Right ventricle myocardium superior (tissue), 1 donor: ENCODE measurements at places on chromosomes 2 and 18.
A peak's percentile ranks its signal among the peaks of the same experiment; 100 is the strongest.

DNA sequence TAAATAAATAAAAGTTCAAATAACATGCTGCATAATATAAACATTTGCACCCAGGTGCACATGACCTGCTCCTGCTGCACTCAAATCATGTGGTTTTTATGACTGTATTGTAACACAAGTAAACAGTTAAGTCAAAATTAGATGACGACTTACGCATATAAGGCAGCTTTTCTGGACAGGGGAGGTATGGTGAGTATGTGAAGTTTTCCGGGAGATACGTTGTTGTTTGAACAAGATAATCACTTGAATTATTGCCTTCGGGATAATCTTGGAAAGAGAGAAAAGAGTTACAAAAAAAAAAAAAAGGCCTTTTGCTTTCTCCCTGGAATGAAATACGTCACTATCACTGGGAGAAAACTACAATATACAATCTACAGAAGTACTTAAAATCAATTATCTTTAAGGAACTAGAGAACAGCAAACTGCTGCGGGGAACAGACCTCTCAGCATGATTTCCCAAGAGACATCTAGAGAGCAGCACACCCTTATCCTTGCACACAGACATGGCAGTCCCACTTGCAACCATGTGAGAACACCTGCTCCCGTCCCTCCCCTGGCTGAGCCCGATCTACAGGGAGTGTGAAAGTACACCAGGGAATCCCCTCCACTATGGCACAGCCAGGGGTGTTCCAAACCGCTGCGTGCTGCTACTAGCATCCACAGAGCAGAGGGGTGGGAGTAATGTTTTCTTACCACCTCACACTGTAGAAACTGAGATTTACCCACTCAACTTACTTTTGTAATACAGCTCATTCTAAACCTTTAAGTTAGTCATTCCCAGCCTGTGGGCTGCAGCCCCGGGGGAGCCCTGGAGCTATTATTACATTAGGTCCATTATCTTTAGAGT is 26.3 kb downstream of the B4GALT6 start:
- no peak for DNase-seq

- no peak for DNase-seq
Observed at GRCh38 chr2:240912878-240913809, 7.0 kb downstream of the CROCC2 start.

DNA sequence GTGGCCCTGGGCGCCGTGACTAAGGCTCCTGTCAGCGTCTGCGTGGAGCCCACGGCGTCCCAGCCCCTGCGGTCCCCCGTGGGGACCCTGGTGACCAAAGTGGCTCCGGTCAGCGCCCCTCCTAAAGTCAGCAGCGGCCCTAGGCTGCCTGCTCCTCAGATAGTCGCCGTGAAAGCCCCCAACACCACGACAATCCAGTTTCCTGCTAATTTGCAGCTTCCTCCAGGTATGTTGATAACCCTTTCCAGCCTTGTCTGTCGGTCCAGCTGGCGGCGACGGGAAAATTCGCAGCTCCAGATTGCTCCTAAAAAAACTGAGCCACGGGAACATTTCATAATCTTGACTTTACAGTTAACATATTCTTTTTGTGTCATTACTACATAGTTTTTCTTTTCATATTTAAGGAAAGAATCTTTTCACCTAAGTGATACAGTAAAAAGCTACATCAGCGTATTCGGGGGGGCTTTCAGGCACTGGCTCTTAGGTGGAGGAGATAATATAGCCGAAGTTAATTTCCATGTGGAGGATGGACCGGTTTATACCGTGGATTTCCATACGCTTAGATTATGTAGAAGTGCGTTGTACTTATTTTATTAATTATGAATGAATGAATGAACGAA is 916 bp downstream of the TAF4B start:
- no peak for DNase-seq

GRCh38 chr2:223697892-223698645 is 95.9 kb upstream of the SCG2 start:
- no peak for DNase-seq

DNA sequence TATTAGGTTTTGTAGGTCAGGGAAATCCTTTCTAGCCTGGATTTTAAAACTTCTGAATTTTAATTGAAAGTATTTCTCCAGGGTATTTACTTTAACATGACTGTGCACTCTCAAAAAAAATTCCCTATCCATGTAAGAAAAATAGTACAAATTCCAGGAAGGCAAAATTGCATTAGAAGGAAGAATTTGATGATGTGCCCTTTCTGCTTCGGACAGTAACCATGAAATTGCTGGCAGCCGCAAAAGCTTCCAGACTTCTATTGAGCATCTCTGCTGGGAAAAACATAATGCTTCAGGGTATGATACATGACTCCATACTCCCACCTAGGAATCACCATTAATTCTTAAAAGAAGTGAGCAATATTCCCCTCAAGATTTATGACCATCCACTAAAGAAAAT is 17.2 kb upstream of the KLF7 start:
- DNase-seq: no peak

DNA sequence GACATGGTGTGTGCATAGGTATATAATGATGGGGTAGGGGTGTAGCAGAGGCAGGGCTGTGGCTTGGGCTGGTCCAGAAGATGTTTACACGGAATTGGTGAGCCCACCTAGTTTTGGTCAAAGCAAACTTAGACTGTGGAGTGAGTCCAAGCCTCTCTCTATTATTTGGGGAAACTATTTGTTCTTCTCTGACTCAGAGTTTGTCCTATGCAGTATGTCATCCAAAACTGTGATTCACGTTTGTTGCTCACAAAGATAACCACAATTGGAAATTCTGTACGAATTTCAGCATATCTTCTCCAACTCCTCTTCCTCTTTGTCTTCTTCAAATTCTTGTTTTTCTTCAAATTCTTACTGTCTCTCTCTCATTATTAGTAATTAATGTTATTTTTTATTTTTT is 292.9 kb downstream of the XIRP2 start:
- DNase-seq: no peak

DNA sequence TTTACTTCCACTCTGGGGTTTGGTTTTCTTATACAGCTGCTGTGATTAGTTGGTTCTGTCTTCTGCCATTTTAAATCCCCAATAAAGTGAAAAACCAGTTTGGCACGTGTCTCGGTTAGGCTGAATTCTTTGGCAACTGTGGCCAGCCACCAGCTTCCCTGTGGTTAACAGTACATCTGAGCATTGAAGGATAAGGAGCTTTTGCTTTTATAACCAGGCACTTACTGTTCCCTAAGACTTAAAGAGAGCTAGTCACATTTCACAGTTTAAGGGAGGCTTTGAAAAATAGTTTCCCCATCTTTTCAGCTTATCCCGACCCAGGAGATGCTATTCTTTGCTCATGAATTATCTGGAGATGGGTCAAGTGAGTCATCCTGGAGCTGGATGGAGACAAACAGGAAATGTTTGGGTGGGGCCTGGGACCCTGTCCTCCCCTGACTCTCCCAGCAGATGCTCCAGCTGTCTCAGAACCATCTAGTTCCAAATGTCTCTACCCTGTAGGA is 57.3 kb upstream of the EML6 start:
- no peak for DNase-seq

GRCh38 chr18:50819027-50819727 is 639 bp downstream of the MRO start:
- peak; percentile 62 for DNase-seq

DNA sequence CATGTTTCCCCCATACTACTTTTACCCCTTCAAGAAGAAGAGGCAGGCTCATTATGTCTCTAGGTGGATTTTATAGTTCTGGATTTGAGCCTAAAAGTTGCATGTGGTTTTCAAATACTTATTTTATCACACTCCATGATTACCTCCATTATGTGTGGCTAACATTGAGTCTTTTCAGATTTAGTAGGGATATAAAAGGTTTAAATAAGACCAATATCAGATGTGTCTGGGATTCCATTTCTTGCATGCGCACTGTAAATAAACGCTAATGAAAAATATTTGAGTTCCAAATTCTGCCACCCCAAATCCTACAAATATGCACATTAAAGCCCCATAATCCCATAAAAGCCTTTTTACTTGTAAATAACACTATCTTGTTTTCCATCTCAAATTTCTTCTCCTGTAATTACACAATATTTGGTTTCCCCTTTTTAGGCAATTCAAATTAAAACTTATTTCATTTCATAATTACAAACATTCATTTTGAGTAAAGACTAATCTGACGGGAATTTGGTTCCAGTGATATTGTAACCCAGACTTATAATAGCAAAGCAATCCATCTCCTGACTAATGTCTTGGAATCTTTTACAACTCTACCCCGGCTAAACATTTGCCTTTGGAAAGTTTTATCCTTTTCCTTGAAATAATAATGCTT is 600.0 kb downstream of the SLC4A3 start:
- DNase-seq: no peak

GRCh38 chr2:190432567-190433231 is 24.5 kb downstream of the MFSD6 start:
- no peak for DNase-seq

DNA sequence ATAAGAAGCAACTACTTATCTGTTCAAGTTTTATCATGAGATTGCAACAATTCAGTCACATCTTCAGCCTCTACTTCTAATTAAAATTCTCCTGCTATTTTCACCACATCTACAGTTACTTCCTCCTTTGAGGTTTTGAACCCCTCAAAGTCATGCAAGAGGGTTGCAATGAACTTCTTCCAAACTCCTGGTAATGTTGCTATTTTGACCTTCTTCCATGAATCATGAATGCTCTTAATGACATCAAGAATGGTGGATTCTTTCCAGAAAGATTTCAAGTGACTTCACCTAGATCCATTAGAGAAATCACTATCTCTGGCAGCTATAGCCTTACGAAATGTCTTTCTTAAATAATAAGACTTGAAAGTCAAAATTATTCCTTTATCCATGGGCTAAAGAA is 1052.8 kb upstream of the NRXN1 start:
- DNase-seq: no peak

GRCh38 chr2:239047420-239047819 is 199.5 kb downstream of the TWIST2 start:
- DNase-seq: peak; percentile 20

GRCh38 chr2:238180554-238180953 is 21.8 kb downstream of the ERFE start:
- DNase-seq: no peak

GRCh38 chr2:121131375-121131774 is 153.6 kb downstream of the TFCP2L1 start:
- DNase-seq: no peak

- DNase-seq: no peak
Observed at GRCh38 chr2:12555012-12555645, 161.6 kb upstream of the TRIB2 start.

GRCh38 chr18:38886235-38886634 is 1320.6 kb upstream of the CELF4 start:
- DNase-seq: no peak

DNA sequence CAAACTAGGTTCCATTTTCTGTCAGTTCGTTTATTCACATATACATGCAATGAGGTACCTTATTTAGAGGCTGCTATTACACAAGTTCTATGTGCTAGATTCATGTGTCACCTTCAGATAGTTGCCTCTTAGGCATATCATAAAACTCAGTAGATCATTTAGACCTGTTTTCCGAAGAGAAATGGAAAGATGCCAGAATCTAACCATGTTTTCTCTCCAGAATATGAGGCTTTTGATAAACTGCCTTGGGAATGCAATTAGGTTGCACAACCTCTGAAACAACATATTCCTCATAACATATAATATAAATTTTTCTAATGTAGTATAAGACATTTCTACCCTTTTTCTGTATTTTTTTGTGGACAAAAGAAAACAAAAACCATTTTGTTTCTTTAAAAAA is 108.1 kb downstream of the PRPF40A start:
- DNase-seq: no peak

- DNase-seq: no peak
Observed at GRCh38 chr18:62690236-62690815, 25.0 kb upstream of the PHLPP1 start.

- DNase-seq: no peak
Observed at GRCh38 chr2:234534515-234534914, 37.6 kb upstream of the ARL4C start.

- DNase-seq: no peak
Observed at GRCh38 chr2:144378551-144378950, 141.4 kb downstream of the ZEB2 start.

DNA sequence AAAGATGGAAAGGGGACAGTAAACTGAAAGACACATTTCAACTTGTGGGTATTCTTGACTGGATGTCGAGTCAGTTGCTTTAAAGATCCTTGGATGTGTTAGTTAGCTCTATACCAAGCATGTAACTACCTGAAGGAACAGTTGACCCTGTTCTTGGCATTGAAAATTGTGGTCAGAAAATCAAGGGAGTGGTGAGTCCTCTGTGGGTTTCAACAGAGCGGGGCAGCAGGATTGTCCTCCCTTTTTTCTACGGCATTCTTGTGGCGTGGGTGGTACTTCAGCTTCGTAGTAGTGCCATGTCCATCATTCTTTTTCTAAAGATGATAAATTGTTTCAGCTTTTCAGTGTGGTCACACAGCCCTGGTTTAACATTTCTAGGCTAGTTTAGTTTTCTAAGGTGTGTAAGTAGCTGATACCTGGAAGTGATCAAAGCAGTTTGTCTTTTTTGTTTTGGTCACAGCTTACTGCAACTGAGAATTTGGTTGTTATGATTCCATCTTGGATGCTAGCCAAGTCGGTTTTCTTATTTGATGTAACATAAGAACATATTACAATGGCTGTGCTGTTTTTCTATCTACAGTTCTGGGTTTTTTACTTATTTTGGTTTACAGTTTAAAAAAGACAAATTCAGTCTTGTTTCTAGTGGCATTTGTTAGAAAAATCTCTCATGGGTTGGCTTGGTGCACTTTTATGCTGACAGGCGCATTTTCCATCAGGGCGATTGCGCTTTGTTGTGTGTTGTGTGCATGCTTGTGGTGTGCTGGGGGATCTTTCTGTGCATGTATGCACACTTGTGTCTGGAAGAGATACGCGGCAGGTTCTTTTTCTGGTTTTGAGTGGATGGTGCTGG is 84.7 kb downstream of the ZNF407 start:
- no peak for DNase-seq

DNA sequence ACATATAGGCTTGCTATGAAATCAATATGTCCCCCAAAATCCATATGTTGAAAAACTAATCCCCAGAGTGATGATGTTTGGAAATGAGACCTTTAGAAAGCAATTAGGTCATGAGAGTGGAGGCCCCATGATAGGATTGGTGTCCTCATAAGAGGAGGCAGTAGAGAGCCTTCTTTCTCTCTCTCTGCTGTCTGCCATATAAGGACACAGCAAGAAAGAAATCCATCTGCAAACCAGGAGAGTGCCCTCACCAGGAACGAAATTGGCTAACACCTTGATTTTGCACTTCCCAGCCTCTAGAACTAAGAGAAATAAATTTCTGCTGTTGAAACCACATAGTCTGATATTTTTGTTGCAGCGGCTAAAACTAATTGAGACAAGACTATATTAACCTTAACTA is 89.5 kb downstream of the NBAS start:
- DNase-seq: no peak

DNA sequence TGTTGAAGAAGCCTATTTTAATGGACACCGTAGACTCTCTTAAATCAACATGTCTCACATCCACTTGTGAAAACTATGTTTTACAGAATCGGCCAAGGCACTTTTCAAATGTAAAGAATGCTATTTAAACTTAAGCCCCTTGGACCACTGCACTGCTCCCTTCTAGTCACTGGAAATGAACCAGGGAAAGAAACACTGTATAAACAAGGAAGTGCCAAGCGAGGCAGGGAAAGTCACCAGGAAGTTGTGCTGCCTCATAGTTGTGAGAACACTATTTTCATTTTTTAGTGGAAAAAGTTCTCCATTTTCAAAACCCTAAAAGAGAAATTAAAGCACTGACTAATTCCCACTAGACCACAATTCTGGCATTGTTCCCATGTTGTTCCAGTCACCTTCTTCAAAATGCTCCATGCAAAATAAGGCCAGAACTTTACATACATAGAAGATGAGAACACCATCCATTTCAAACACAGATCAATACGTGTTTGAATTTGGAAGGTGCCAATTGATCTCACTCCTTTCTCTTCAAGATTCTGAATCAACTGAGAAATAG is 13.5 kb downstream of the CCDC141 start:
- DNase-seq: no peak
